ENCODE measurements at places on chromosomes 4 and X.

GRCh38 chrX:43627147-43627546 is 29.0 kb upstream of the MAOA start:
- no peak for DNase-seq

- no peak for DNase-seq
Measured at GRCh38 chr4:64581422-64581821, 172.2 kb upstream of the TECRL start.

- DNase-seq = no peak
Measured at GRCh38 chr4:76233083-76233482, 18.4 kb upstream of the FAM47E start.

DNA sequence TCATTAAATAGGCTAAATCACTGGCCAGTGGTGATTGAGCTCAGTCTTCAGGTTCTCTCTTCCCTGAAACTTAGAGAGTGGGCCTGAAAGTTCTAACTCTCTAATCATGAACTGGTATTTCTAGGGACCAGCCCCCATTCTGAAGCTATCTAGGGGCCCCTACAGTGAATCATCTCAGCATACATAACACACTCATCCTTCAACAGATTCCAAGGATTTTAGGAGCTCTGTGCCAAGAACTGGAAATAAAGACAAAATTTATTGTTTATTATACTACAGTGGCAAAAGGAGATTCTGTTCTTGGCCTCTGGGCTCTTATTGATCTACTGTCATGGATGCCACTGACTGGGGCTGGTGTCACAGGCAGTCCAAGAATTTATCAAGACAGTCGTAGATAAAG is 263.8 kb upstream of the IGFBP7 start:
- no peak for DNase-seq

- DNase-seq = no peak
Measured at GRCh38 chrX:152450076-152450475, 1.0 kb downstream of the GABRA3 start.

- DNase-seq = peak; percentile 32
Measured at GRCh38 chr4:1080961-1081688, 32.2 kb downstream of the RNF212 start.

- DNase-seq = no peak
Measured at GRCh38 chr4:83964996-83965541, 429.2 kb downstream of the GPAT3 start.

DNA sequence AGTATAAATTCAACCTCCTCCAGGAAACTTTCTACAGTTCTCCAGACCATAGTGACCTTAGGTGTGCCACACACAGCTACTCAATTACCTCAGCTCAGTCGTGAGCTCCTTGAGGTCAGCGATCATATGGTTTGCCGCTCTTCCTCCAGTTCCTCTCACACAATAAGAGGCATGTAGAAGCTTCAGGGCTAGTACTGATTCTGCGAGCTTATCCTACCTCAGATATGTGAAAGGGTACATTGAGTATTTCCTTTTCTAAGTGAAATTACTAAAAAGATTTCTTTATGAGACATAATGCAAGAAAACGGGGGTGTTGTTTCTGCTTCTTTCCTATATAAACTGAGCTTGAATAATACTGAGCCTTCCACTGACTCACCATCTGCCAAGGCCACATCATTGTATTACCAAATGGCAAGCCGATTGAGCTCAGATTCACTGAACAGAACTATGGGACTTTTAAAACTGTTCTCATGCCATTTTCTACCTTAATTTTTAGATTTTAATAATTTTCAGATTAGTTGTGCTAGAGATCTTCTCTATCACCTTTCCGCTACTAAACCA is 183.1 kb downstream of the HS6ST2 start:
- peak; percentile 29 for DNase-seq

DNA sequence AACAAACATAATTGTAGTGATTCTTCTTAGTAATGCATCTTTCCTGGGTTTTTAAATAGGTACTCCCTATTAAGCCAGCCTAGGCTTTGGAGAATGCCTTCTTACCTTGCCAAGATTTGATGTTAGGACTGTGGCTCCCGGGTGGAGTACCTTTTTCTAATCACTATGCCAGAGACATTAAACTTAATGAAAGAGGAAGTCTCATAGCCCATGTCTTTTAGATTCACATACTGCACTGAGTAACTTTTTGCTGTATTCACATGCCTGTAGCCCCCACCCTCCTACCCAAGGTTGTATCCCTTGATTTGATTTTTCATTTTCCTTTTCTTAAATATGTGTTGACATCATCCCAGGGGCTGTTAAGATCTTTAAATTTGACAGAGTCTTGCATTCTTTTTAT is 104.2 kb upstream of the TLR2 start:
- no peak for DNase-seq

DNA sequence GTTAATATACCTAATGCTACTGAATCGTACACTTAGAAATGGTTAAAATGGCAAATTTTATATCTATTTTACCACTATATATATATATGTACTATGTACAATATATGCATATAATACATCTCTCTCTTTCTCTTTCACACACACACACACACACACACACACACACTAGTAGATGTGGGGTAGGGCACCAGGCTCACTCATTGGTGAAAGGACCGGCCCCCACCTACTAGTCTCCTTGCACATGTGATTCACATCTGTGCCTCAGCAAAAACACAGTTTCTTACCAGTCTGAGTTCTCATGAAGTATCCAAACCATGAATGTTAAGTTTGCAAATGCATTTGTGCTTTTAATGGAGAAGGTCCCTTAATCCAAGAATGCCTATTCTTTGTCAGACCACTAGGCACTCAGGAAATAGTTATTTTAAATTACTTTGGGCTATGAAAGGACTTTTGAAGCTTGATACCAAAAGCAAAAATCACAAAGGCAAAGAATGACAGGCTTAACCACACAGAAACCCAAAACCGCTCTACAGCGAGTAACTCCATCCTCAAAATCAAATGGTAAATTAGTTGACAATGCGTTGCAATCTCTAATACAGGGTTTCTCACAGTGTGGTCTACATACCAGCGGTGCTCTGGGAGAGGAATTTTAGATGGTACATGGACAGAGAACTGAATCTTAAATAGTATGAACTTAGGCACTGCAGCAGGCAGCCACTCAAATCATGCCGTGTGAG is 5.8 kb downstream of the TSC22D3 start:
- DNase-seq = no peak

DNA sequence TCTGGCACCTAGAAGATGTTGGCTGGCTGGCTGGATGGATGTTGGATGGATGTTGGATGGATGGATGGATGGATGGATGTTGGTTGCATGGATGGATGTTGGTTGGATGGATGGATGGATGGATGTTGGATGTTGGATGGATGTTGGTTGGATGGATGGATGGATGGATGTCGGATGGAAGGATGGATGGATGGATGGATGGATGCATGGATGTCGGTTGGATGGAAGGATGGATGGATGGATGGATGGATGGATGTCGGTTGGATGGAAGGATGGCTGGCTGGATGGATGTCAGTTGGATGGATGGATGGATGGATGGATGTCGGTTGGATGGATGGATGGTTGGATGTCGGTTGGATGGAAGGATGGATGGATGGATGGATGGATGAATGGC is 96.7 kb downstream of the PSAPL1 start:
- DNase-seq = no peak

DNA sequence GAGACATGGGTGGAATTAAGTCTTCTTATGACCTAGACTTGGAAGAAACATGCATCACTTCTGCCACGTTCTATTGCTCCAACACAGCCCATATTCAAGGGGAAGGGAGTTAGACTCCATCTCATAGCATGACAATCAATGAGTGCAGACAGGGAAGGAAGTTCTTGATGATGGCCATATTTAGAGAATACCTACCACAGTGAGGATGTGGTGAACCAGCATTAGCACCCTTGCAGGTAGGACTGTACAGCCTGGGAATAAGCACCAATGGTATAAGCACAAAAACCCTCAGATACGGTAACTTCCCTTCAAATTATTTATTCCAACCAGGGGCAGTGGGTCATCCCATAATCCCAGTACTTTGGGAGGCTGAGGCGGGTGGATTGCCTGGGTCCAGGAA is 29.8 kb downstream of the PAGE2 start:
- no peak for DNase-seq

GRCh38 chr4:75679876-75680575 is 6.8 kb upstream of the G3BP2 start:
- no peak for DNase-seq

DNA sequence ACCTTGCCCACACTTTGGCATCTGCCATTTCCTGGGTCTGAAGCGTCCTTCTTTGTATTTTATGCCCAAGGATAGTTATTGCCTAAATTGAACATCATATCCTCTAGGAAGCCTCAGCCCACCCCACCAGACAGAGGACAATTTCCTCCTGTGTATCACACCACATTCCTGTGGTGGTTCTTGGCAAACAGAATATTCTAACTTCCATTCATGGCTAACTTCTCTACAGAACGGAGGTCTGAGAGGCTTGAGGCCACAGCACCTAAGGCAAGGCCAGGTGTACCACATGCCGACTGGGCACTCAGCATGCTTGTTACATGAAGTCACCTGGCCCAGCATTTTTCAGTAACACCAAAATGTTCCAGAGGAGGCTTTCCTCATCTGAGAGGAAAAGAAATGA is 42.4 kb downstream of the CD99L2 start:
- no peak for DNase-seq

DNA sequence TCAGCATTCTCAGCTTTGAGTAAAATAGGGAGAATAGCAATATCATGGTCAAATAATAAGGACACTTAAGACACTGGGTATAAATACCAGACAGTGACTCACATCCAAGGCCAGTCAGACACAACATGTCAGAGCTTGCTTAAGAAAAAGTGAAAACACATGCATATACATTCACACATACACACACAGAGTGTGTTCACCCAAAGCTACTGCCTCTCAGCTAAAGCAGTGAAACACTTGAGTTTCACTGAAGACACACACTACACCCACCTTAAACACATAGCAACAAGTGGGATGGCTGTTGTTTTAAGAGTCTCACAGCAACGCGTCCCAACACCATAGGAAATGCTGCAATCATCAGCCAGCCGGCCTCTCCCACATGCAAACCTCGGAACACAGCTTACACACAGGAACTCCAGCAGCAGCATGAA is 14.4 kb downstream of the SHROOM4 start:
- no peak for DNase-seq

Data from activated T-cell treated with anti-CD3 and anti-CD28 coated beads, Interleukin-2, amount 50 U/mL, for 72 hours (primary cell).